Cortex of kidney (tissue), 1 donor: ENCODE measurements at places on chromosomes 6 and 20.

- no peak for DNase-seq
Observed at GRCh38 chr6:142478117-142478516, 176.3 kb downstream of the ADGRG6 start.

DNA sequence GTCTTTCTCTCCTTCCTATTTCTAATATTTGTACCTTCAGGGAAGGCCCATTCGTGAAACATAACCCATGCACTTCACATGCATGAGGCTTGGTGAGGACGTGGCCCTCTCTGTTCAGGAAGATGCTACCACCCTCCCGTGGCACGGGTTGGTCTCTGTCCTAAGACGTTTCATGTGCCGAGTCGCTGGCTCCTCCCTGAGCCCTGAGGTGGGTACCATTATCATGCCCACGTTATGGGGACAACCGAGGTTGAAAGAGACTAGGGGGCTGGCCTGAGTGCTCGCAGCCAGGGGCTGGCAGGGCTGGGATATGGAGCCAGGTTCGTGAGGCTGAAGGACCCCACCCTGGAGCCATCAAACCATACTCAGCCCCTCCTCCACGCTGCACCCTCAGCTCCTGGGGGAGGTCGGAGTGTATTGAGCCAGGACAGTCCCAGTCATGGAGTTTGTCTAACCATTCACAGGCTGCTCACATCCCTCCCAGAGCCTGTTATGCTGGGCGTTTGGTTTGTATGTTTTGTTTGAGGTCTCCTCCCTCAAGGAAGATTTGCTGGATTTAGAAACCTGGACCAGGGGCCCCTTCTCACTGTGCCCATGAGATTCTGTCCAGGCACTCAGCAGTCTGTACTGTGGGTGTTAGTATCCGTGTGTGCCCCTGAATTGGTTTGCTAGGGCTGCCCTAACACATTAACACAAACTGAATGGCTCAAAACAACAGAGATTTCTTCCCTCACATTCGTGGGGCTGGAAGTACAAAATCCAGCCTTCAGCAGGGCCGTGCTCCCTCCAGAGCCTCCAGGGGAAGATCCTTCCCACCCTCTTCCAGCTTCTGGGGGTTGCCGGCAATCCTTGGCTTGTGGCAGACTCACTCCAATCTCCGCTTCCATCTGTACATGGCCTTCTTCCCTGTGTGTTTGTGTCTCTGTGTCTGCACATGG lies 88.3 kb downstream of the ANKRD60 start:
- no peak for DNase-seq

GRCh38 chr6:142118328-142118727 lies 14.4 kb upstream of the GJE1 start:
- DNase-seq, result no peak

DNA sequence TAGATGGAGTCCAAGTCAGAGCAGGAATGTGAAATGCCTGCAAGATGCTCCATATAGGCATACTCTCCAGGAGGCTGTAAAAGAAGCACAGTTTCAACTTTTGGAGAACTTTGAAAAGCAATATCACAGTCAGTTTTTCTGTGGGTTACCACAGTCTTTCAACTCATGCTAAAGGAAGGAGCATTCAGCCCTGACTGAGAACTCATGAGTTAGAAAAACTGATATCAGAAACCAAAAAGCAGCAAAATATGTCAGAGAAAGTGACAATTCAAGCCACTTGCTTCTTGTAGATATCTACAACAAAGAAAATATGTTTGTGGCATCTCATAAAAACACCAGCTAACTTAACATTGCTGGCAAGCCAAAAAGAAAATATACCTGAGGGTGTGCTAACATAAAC lies 36.1 kb upstream of the PTCHD4 start:
- DNase-seq, result no peak

DNA sequence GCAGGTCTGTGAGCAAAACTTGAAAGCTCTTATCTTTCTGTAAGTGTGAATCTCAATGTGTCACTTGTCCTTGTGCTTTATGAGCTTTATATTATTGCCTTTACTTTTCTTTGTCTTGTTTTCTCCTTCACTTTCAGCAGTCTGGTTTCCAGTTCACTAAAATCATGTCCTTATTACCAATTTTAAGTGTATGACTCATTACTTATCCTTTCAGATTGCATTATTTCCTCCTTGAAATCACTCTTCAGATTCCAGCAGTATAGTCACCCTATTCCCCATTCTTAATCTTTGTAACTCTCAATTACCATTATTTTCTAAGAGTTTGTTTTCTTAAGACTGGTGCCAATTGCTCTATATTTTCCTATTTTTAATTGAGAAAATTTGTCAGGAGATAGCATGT lies 117.4 kb upstream of the GRIK2 start:
- no peak for DNase-seq

DNA sequence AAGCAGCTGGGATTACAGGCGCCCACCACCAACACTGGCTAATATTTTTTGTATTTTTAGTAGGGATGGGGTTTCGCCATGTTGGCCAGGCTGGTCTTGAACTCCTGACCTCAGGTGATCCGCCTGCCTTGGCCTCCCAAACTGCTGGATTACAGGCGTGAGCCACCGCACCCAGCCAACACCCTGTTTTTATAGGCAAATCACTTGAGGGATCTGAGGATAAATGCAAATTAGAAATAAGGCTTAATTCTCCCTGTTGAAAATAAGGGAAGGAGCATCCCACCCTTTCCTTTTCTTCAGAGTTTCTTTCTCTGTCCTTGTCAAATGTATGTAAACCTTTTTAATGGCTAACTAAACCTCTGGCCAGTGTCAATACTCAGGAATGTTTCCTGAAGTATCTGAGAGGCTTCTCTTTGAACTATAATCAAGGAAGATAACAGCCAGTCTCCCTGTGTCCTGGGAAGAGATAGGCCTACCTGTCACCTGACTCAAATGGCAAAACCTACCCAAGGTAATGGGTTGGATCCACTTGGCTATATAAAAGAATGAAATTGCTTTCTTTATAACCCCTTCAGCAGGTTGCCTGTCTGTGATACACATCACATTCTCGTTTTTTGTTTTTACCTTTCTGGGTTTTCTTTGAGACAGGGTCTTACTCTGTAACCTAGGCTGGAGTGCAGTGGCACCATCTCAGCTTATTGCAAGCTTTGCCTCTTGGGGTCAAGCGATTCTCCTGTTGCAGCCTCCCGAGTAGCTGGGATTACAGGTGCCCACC lies 64.5 kb upstream of the TNFAIP3 start:
- DNase-seq, result no peak
